ENCODE measurements at places on chromosomes 13 and 19.

GRCh38 chr13:26719356-26719945 is 41.1 kb downstream of the GPR12 start:
- DNase-seq = no peak

GRCh38 chr19:8642561-8642960 is 12.1 kb downstream of the NFILZ start:
- DNase-seq = no peak

DNA sequence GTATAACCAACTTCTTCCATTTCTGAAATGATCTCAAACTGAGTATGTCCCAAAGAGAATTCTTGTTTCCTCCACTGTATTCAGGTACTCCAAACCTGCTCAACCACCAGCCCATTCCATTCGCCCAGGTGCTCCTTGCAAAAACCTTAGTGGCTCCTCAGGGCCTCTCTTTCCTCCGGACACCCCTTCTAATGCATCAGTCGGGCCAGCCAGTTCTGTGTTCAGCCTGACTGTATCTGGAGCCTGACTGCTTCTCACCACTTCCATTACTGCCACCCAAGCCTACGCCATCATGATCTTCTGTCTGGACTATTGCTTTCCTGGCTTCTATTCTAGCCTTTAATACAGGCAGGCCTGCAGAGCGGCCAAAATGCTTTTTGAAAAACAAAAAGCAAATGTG is 1.5 kb downstream of the PHF11 start:
- peak; percentile 41 for DNase-seq

- peak; percentile 81 for DNase-seq
Observed at GRCh38 chr19:17333611-17334413, 843 bp downstream of the ANO8 start.

DNA sequence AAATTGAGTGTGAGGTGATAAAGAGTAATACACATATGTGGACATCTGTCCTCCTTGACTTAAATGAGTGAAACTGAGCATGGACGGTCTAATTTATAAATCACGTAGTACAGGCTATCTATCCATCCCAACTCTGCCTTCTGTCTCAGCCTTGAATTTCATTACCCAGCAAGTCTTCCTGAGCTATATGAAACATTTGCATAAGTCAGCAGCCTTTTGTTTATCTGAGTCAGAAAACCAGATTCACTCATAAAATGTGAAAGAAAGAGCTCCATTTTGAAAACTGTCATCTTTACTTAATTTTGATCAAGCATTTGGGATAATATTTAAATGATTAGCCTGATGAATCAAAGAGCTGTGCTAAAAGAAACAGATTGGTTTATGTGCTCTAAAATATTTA is 197.9 kb downstream of the LHFPL6 start:
- no peak for DNase-seq

DNA sequence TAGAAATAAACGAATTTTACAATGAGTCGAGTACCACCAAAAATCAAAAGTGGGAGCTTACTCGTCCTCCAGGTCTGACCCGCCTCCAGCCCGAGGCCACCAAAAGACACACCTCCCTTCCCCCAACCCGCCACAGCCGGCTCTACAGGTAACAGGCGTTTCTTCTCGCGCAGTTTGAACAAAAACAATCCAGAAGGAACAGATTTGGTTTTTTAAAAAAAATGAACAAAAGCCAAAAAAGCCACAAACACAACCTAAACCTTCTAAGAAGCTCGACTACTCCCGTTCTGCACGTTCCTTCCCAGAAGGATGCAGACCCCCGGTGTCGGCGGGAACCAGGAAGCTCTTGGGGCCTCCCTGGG is 671 bp downstream of the ZDHHC20 start:
- DNase-seq = peak; percentile 73

All from activated T-cell treated with anti-CD3 and anti-CD28 coated beads, Interleukin-2, amount 50 U/mL, for 24 hours (primary cell).